ENCODE measurements at places on chromosomes 7 and 10.

GRCh38 chr7:139687211-139687954, 90.4 kb downstream of the HIPK2 start:
- DNase-seq: no peak

DNA sequence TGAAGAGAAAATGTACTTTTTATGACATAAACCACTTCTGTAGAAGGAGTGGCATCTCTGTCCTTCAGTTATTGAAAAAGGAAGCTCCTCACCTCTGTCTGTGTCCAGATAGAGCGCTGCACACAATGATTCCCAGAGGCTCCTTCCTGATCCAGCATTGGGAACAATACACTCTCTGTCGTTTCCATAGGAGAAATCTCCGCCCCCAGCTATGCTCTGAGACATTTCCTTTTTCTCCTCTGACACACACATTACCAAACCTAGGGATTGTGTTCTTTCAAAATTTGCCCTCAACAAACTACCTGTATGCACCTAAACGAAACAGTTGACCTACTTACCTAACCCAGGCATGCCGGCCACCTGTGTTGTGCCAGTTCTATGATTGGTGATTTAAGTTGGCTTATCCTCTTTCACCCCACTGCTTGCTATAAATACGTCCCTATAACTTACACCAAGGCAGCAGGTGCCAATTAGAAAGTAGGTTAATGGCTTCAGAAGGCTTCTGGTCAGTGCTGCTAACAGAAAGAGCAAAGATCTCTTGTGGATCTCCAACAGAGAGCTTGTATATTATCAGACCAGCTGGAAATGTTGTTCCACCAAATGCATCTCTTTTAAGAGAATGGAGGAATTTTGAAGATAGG, 140.1 kb upstream of the JCAD start:
- DNase-seq: no peak

DNA sequence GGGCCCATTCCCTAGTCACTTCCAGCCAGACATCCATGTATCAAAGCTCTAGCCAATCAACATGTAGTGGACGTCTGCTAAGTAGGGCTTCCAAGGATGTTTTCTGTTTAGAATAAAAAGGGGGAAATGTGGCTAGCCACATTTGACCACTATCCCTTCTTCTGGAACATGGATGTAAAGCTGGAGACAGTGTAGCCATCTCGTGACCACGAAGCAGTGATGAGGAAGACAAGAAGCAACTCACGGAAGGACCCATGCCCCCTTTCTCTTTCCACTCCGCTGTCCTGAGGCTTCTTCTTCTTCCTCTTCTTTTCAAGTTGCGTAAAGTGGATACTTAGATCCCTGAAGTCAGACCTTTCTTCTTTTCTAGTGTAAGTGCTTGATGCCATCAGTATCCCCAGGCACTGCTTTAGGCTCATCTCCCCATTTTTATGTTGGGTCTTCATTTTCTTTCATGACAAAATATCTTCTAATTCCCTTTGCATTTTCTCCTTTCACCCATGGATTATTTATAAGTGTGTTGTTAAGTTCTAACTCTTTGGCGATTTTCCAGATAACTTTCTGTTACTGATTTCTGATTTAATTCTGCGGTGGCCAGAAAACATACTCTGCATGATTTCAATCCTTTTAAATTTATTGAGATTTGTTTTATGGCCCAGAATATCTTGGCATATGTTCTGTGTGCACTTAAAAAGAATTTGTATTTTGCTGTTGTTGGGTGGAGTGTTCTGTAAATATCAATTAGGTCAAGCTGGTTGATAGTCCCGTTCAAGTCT, 594.5 kb downstream of the SDK1 start:
- no peak for DNase-seq

GRCh38 chr7:101970801-101971200, 153.4 kb downstream of the CUX1 start:
- no peak for DNase-seq

GRCh38 chr10:32182476-32182875, 126.3 kb upstream of the KIF5B start:
- no peak for DNase-seq

GRCh38 chr10:111113238-111113960, 36.6 kb downstream of the ADRA2A start:
- DNase-seq: no peak

GRCh38 chr10:29636178-29636577, 1.4 kb upstream of the SVIL start:
- no peak for DNase-seq

GRCh38 chr7:35747611-35748010, 52.7 kb upstream of the HERPUD2 start:
- DNase-seq: no peak

- DNase-seq: no peak
Measured at GRCh38 chr7:49624611-49625010, 148.8 kb upstream of the VWC2 start.

- DNase-seq: no peak
Measured at GRCh38 chr10:2925631-2926030, 141.7 kb upstream of the PFKP start.

DNA sequence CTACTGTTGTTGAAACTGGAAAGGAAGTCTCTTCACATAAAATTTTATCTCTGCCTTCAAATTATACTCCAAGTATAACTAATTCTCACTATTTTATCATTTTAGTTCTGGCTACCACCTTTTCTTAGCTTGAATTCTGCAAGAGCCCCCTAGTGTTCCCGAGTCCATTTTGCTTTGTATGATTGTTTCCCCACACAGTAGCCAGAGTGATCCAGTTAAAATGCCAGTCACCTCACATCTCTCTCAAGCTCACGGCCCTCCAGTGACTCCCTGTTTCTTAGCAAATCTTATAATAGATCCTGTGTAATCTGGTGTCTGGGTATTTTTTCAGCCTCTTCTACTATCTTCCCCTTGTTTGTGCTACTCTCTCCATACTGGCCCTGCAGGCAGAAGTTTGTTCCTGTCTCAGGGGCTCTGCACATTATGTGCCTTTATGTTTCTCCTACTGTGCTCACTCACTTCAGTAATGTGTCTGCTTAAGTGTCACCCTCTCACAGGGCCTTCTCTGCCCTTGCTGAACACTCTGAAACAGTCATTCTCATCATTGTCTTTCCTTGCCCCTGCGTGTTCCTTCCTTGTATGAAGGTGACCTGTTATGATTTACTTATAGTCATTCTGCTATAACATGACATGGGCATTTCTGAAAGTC, 8.9 kb downstream of the WAC start:
- DNase-seq: no peak

DNA sequence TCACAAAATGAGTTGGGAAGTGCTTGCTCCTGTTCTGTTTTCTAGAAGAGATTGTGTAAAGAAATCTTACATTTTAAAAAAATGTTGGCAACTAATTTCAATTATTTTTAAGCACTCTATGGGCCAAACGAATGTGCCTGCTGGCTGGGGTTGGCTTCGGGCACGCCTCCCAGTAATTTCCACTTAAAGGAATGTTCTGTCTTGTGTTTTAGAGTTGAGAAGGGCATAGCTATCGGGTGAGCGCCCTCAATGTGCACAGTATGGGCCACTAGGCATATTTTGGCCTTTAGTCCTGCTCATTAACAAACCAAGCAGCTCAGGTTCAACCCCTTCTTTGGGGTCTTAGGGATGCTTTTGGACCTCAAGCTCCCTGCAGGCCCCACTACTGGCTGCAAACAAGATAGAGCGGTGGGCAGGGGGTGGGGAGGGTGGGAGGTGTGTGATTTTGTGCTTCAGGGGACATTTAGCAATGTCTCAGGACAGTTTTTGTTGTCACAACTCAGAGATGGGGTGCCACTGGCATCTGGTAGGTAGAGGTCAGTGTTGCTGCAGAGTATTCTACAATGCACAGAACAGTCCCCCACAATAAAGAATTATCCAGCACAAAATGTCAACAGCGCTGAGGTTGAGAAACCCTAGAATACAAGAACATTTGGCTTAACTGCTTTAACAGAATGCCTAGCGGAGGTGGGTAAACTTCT, 40.7 kb downstream of the TACC2 start:
- no peak for DNase-seq

GRCh38 chr10:82394122-82394521, 519.1 kb downstream of the NRG3 start:
- DNase-seq: no peak

DNA sequence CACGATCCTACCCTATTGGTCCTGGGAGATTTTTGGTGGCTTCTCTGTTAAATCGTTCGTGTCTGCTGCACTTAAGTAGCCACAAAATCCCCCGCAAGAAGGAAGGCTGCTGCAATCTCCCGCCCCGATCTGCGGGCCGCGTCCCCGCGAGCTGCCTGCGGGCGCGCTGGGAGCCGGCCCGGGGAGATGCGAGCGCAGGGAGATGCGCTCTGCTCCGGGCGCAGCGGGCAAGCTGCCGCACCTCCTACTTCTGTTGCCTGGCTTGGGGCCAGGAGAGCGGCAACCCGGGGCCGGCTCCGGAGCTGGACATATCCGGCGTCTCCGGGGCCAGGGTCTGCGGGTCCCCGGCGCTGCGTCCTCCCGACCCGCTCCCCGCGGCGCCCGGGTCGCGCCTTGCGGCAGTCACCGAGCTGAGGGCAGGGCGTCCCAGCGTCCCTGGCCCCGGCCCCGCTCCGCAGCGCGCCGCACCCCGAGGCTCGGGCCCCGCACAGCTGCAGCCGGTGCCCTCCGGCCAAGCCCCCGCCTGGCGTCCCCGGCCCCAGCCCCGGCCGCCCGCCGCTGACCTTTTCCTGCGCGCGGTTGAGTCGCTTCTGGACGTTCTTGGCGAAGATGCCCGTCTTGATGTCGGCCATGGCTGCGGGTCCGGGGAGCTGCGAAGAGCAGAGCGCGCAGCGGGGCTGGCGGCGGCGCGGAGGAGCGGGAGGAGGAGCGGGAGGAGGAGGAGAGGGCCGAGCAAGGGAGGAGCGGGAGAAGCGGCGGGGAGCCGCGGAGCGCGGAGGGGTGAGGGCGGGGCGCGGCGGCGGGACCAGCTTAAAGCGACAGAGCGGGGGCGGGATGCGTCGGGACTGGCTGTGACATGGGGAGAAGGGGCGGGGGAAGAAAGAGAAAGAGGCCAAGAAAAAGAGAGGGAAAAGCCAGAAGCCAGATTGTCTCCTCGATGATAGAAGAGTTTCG, at the start of gene AMPH:
Gene AMPH (minus strand): TSS at position 654 of the 954 bp plus-strand sequence. CDS start 22 bp downstream, at position 632.
- DNase-seq: no peak

Data from stimulated activated CD4-positive, alpha-beta T cell treated with anti-CD3 and anti-CD28 coated beads, Interleukin-4, amount 100 ng/mL, for 24 hours (primary cell).